IMR-90 (cell line): ENCODE measurements at places on chromosomes 4 and X. TPM values are rescaled to one million over a fixed set of nuclear protein-coding genes. Genes with fewer than 3 reads are reported as not detected.

Gene SPATA4
- total RNA-seq: under 0.01 and 0.28 TPM in 2 replicates

Gene CLTRN
- total RNA-seq: under 0.01 TPM in 2 replicates

Gene DUX4
- not detected in 2 replicates for total RNA-seq

Gene FAM156A
- total RNA-seq: 7.5 TPM in 2 replicates

Gene RAB33A
- 0.83 and 1.6 TPM in 2 replicates for total RNA-seq
